ENCODE measurements at places on chromosomes 12 and 14.

DNA sequence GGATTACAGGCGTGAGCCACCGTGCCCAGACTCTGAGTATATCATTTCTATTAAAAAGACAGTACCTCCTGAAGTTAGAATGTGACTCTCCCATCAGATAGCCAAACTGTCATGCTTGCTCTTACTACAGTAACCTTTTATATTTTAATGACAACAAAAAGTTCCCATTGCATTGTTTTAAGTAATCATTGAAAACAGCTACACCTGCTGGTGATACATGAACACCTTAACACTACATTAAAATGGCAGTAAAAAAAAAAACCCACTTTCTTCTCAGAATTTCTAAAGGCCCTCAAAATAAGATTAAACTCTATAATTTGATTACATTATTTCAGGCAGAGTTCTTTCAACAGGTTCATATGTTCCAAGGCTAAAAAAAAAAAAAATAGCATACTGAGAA, 76.7 kb downstream of the SH2B3 start:
- no peak for DNase-seq

- DNase-seq, result no peak
Observed at GRCh38 chr14:69650948-69651369, 39.6 kb downstream of the SUSD6 start.

DNA sequence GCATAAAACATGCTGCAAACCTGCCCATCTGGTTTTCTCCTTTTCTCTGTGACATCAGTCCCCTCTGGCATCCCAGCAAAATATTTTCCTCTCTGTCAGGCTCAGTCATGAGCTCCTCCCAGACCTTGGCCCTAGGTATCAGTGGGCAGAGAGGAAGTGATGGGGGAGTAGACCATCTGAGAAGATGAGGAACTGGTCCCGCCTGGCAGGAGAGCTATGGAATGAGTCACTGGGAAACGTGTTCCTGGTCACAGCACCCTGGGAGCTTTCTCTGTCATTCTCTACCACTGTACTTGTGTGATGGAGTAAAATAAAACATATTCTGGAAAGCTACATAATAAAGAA, 5.0 kb upstream of the SRSF9 start:
- no peak for DNase-seq

- DNase-seq, result no peak
Observed at GRCh38 chr14:79548836-79549235, 662.5 kb downstream of the DIO2 start.

DNA sequence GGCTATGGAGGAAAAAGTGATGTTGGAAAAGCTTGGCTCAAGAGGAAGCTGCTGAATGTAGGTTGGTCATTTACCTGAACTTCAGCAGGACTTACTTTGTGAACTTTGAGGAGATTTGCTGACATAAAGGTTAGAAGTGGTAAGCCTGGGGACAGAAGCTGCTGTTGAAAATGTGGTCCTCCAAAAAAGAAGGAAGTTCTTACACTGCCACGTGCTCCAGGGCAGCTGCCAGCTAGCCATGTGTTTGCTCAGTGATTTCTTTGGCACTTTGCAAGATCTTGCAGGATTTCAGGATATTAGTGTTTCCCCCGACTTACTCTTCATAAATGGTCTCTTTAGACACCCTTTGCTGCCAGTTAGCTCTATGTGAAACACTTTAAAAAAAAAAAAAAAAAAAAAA, 14.8 kb upstream of the DYRK2 start:
- no peak for DNase-seq

DNA sequence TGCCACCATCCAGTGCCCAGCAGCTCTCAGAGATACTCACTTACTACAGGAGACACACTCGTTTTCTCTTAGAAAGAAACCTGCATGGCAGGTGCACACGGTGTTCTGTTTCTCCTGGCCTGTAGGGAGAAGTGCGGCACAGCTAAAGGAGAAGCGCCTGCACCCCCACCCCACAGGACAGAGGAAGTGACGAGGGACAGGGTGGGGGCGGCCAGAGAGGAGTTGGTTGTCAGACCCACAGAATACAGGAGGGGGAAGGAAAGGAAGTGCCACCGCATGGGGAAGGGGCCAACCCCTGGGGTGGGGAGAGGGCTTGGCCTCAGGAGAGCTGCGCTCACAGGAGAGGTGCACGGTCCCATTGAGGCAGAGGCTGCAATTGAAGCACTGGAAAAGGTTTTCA, 8.8 kb downstream of the TNFRSF1A start:
- no peak for DNase-seq

GRCh38 chr12:32117316-32117715, 10.7 kb downstream of the BICD1 start:
- DNase-seq, result no peak

DNA sequence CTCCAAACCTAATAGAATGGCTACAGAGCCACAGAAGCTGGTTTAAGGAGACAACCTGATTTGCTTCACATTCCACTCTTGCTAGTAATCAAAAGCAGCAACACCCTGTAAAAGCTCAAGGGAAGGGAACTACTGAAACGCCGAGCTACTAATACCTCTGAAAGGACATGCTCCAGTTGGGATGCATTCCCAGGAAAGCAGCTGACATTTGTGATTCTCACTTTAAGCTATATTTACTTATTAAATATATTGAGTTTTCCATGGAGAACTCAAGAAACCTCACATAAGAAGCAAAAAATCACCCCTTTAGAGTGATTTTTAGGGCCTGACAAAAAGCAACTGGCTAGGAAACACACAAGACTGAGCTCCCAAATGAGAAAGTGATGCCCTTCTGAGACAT, 1073.0 kb upstream of the FLRT2 start:
- DNase-seq, result no peak

DNA sequence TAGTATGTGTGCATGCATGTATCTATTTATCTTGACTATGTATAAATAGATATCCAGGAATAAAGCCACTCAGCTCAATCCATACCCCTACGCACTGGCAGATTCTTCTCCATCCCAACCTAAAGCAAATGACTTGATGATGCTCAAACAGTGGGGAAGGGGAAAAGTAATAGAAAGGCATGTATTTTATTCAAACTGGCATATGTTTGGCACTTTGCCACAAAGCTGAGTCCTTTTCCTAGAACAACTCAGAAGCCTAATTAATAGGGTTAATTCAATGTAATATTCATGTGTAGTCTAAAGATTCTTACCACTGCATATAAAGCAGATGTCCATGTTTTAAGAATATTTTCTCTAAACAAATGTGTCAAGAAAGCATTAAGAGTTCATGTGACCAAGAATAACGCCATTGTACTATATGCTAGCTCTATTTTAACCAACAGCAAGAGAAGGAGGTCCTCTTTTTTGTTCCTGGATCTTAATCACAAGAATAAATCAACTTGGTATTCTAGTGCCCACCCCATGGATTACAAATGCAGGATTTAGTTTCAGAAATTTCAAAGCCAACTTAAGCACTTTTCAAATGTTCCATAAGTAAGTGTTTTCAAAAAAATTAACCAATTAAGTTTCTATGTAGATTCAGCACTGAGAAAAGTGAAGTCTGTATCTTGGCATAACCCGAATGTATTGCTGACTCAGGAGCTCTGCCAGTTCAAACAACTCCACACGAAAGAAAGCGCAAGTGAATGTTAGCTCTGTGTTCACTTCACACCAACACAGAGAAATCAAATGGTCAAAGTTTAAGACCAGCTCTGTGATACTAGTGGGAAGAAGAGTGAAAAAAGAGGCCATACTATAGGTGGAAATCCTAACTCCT, 233.6 kb downstream of the MED13L start:
- DNase-seq, result no peak

GRCh38 chr14:70086685-70087379, 101.9 kb downstream of the SLC8A3 start:
- DNase-seq, result peak; percentile 34
